ENCODE measurements at places on chromosomes 1 and 21.

- DNase-seq: no peak
Observed at GRCh38 chr1:98034505-98034904, 113.7 kb upstream of the DPYD start.

- no peak for DNase-seq
Observed at GRCh38 chr1:147605591-147605990, 64.3 kb downstream of the BCL9 start.

GRCh38 chr1:209886219-209886536 is 51.8 kb upstream of the SYT14 start:
- DNase-seq: no peak

- DNase-seq: no peak
Observed at GRCh38 chr1:4087530-4088420, 187.7 kb upstream of the C1orf174 start.

DNA sequence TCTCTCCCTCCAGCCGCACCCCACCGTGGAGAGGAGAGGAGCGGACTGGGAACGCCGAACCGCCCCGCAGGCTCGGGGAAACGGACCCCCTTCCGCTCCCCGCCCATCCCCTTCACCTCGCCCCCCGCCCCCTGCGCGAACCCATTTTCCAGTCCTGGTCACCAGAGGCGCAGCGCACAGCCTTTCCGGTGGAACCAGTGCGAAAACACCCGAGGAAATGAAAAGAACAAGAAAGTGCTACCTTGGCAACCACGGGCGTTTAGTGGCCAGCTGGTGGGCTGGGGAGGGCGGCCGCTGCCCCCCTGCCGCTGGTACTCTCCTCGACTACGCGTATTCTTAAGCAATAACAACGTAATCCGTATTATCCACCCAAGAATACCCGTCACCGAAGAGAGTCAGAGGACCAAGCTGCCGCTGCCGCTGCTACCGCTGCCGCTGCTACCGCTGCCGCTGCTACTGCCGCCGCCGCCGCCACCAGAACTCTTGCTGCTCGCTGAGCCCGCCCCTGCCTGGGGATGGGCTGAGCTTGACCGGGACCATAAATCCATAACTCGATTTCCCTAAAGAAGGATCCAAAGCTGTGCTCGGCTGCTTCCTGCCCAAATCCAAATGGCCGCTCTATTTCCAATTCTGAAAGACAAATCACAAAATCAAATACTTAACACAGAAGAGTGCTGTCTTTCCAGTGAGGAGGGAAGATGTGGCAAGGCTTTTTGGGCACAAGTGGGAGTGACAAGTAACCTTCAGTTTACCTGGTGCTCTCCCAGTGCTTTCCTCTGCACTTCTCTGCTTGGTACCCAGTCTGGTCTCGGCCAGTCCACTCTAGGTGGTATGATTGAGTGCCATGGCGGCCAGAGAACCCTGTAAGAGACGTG is 125.2 kb upstream of the DPYD start:
- peak; percentile 28 for DNase-seq

- no peak for DNase-seq
Observed at GRCh38 chr21:42818328-42818749, 61.0 kb downstream of the WDR4 start.

GRCh38 chr1:194295685-194296084 is 1109.3 kb upstream of the B3GALT2 start:
- DNase-seq: no peak

DNA sequence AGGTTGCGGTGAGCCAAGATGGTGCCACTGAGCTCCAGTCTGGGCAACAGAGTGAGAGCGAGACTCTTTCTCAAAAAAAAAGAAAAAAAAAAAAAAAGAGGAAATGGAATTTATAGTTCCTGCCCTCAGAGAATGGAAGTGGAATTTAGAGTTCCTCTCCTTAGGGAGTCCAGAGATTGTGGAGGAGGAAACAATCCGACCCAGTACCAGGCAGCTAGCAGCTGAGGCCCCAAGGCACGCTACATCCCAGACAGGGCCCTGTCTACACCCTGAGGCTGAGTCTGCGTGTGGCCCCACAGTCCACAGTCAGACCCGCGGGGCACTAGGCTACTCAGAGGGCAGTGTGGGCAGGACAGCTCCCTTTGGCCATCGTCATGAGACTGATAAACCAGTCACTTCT is 1.9 kb upstream of the MFN2 start:
- no peak for DNase-seq

DNA sequence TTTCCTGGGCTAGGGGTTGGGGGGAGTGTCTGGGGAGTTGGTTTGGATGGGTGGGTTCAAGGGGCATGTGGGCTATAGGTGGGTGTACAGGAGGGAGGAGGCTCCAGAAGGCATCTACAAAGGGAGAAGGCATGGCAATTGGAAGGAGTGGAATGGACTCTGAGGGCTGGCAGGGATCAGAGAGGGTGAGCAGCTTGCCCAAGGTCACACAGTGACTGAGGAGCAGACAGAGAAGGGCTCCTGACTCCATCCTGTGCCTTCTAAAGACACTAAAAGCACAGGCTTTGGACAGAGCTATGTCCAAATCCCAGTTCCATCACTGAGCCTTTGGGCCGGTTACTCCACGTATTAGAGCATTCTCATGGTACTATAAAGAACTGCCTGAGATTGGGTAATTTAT is 151.8 kb downstream of the PTPRU start:
- no peak for DNase-seq
